ENCODE measurements at places on chromosomes 2 and 18.

- no peak for DNase-seq
Observed at GRCh38 chr2:105782123-105782522, 37.4 kb downstream of the NCK2 start.

DNA sequence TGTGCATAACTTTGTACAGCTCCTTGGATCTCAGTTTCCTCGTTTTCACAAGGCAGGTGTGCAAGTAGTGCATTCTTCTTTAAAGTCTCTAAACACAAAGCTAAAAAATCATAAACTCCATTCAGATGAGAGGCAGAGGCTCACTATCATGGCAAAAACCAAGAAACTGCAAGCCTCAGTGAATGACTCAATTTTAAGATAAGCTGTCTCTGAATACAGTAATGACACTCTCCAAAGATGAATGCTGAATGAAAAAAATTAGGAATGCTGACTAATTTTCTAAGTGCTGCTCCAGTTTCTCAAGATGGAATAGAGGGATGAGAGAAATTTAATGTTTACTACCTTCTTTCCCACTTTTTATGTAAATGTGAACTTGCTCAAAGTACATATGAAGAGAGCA lies 17.2 kb downstream of the B4GALT6 start:
- DNase-seq = no peak

DNA sequence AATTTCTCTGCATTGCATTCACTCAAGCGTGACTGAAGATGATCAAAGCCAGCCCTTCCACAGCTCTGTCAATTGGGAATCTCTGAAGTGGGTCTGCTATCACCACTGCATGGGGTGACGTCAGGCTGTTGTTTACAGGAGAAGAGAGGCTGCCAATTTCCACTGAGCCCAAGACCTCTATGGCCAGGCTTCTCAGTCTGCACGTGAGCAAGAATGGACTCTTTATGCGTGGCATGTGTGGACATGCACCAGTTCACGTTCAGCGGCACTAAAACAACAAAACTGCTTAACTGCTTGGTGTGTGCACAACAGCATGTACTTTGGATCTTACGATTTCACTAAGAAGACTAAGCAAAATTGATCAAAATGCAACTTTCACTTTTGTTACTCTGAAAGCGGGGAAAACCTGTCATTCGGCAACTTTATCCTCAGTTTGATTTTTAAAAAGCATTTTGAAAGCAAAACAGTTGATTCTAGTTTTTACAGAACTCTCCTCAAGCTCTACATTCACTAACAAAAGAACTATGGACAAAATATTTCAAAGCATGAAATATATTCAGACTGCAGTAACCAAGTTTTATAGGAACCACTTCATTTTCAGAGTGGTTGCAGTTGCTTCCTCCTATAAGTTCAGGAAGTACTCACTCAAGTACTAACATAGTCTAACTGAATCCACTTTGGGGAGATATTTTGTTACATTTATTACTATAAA lies 77.0 kb upstream of the SERTAD2 start:
- no peak for DNase-seq

- DNase-seq = no peak
Observed at GRCh38 chr2:100451734-100452133, 18.5 kb upstream of the NMS start.

GRCh38 chr2:235011607-235011928 lies 59.8 kb downstream of the SH3BP4 start:
- no peak for DNase-seq

GRCh38 chr2:54772110-54772509 lies 48.6 kb downstream of the EML6 start:
- no peak for DNase-seq

DNA sequence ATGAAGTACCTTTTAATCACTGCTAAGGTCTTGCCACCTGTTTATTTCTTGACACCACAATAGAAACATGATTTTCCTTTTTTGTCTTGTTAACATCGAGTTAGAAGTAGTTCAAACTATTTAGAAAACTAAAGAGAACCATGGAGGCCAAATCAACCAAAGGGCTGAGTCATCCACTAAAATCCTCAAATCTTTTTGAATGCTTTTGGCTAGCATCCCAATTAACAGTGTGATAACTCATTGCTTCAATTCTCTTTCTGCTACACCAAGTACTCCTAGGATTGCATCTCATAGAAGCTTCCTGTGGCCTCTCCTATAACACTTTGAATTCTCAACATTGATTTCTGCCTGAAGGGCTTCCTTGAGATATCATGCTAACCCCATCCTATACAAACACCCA lies 159.9 kb upstream of the MMADHC start:
- no peak for DNase-seq

DNA sequence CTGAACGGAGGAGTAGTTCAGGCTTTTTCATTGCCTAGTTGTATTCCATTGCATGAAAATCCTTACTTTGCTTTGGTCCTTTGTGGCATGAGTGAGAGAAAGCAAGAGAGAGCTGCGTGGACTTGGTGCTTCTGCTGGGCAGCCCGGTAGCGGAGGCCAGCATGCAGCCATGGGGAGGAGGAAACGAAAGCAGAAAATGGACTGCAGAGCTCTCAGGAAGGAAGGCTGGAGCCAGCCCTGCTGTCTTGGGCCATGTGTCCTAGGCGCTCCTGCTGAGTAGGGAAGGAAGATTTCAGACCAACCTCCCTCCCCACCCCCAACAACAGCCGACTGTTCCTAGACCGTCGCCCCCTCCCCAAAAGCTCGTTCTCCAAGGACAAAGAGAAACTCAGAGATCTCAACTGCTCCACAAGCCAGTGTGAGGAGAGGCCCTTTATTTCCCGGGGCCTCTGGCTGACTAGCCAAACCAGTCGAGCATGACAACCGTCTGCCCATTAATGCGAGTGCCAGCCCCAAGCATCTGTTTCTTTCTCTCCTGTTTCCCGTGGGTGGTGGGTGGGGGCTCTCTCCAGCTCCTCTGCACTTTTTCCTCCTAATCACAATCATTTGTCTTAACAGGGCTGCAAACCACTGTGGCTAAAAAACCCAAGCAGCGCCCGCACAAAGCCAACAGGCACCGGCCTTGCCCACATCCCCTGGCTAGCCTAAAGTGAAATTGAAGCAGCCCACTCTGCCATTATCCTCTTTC lies 66.8 kb upstream of the FZD7 start:
- no peak for DNase-seq

DNA sequence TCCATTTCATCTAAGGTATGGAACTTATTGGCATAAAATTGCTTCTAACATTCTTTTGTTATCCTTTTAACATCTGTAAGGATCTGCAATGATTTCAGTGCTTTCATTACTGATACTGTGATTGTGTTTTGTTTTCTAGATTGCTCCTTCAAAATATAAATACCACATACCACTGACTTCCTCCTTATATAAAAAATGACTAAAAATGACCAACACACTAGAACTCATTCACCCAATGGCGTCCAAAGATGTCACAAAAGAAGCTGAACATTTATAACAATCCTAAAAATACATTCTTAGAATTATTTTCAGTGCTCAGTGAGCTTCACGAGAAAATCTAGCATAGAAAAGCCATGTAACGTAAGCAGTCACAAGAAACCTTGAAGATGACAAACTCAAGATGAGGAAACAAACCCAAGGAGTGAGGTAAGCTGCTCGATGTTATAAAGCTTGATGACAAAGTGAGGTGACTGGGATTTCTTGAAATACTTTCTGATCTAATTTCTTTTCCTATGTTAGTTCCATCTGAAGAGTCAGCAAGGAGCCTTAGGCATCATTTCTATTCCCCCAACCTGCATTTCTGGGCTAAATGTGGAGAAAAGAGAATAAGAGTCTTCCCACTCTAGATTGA lies 42.6 kb downstream of the PNO1 start:
- DNase-seq = no peak

DNA sequence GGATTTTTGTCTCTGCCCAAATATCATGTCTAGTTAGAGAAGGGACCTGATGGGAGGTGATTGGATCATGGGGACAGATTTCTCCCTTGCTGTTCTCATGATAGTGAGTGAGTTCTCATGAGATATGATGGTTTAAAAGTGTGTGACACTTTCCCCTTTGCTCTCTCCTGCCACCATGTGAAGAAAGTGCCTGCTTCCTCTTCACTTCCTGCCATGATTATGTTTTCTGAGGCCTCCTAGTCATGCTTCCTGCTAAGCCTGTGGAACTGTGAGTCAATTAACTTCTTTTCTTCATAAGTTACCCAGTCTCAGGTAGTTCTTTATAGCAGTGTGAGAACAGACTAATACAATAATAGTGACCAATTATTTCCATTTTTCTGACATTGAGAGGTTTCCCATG lies 167.3 kb upstream of the CYRIA start:
- DNase-seq = no peak

GRCh38 chr18:74806700-74807416 lies 209.2 kb downstream of the ZNF407 start:
- no peak for DNase-seq

DNA sequence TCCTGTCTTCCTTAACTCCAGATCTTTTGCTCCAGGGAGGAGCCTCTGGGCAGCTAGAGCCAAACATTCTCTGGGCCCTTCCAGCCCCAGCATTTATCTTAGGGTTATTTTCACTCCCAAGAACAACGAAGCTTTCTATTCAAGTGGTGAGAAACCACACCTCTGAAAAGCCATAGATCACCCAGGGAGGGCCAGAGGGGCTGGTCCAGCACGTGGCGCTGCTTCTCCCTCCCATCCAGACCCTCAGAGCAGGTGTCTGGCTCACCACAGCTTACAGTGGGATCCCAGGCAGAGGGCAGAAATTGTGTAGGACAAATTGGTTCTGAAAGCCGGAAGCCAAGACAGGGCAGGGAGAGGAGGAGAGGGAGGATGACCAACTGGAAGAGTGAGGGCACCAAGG lies 74.0 kb upstream of the PKDCC start:
- no peak for DNase-seq

DNA sequence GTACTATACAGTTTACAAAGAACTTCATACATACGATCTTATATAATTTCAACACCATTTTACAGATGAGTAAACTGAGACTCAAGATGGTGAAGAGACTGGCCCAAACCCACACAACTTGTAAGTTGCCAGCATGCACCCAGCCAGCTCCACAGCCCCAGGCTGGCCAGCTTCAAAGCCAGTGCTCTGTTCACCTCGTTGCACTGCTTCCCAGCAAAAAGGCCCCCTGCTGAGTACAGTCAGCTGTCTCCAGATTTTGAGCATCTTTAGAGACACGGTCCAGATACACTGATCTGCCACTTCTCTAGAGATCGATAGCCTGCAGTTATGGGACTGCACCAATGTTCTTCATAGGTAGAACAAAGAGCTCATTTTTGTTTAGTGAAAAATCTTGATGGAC lies 257.2 kb upstream of the CHAC2 start:
- no peak for DNase-seq

GRCh38 chr2:176979981-176980710 lies 232.4 kb upstream of the HNRNPA3 start:
- DNase-seq = no peak

DNA sequence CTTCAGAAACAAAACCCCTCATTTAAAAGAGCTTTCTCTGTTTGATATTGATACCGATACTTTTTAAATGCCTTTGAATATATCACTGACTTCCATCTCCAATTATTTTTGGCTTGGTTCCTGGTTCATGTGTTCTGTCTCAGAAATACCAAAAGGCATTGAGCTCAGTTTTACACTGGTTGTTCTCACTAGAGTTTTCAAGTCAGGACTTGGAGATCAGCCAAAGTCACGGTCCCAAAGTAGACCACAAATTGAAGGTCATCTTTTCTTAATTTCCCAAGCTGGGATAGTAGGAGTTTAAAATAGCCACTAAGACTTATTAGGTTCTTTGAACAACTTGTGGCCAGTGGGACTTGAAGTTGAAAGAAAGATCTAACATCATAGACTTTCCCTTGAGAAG lies 24.2 kb downstream of the DHRS9 start:
- no peak for DNase-seq

- no peak for DNase-seq
Observed at GRCh38 chr18:63817441-63818051, 42.3 kb downstream of the SERPINB7 start.

DNA sequence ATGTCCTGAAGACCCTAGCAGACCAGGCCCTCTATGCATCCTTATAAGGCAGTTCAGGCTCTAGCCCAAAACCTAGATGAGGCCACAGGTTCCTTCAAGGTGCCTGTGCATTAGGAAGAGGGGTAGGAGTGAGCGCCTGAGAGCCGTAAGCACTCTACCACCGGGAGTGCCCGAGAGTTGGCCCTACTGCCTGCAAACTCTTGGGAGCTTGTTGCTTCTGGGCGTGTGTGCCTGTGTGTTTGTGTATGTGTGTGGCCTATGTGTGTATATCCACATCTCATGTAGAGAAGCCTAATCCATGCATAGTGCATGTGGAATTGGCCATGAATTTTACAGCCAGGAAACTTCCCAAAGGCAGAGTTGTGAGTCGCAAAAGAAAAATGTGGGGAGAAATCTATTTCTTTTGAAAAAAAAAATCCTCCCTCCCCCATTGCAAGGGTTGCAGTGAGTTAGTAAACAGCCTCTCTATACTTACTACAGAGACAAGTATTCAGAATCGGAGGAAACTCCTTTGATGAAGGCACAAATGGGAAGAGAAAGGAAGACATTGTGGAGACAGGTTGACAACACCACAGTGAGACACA lies 96.8 kb downstream of the ADD2 start:
- no peak for DNase-seq

GRCh38 chr2:20454036-20454981 lies 7.4 kb downstream of the RHOB start:
- DNase-seq = no peak

DNA sequence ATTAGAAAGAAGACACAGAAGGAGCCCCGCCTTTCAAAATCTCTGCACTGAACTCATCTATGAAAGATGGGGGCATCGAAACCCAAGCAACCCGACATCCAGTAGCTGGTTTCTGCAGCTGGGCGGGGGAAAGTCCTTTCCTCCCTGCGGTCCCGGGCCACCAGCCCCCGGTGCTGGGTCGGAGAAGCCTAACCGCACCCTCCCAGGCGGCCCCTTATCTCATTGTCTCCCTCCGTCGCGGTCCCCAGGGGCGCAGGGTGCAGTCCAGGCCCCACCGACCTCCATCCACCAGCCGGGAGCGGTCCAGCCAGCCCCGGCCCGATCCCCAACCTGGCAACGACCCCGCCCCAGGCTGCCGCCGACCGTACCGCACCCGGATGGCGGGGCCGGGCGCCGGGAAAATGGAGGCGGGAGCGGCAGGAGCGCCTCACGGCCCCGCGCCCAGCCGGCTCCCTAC lies 452 bp downstream of the RAPH1 start:
- peak; percentile 28 for DNase-seq

DNA sequence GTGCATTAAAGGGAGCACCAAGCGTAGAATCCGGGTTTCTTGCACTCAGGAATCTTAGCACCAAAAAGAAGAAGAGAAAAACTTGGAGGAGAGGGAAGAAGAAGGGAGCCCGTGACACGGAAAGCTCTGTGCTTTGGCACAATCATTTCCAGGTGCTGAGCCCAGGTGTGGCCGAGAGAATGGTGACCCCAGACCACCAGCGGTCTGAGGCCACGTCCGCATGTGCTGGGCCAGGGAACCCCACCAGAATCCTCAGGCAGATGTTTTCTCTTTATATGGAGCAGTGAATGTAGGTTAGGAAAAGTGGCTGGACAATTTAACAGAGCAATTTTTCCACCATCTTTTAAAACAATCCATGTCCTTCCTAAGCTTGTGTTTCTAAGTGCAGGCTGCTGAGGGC lies 520.9 kb downstream of the EPHA4 start:
- DNase-seq = no peak

GRCh38 chr18:55488473-55488872 lies 99.5 kb downstream of the TCF4 start:
- DNase-seq = no peak

GRCh38 chr18:42839408-42839807 lies 276.1 kb downstream of the RIT2 start:
- no peak for DNase-seq
